ENCODE measurements at places on chromosomes 1 and 21. TPM values are rescaled to one million over a fixed set of nuclear protein-coding genes. Genes with fewer than 3 reads are reported as not detected.

- DNase-seq: peak; percentile 72
- no peaks in the 10 kb centered on the region for H3K27me3 ChIP-seq
Observed at GRCh38 chr1:160522622-160523345, at the start of gene SLAMF6. Gene SLAMF6, minus strand, starts transcription at chr1:160523255. Its CDS starts 63 bp downstream, at chr1:160523192.

DNA sequence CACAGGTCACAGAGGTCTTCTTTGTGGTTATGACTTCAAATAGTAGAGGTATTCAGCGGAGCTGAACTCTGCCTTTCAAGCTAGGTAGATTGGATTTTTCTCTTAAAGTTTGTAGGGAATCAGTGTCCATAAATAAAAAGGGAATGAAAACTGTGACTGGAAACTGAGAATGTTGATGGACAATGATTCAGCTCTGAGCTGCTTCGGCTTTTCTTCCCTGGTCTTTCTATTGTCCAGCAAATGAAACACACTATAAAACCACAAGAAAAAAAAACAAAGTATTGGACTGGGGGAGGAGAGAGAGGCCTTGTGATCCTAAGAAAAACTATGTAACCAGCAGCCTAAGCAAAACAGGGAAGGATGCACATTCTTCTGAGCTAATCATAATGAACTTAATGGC lies 11.1 kb downstream of the TNNI3K start:
- no peaks in the 10 kb centered on the region for H3K36me3 ChIP-seq
- no peak for DNase-seq
- no peaks in the 10 kb centered on the region for H3K27me3 ChIP-seq
- H3K27ac ChIP-seq: no peak overlapping the region

GRCh38 chr1:157431751-157432150 lies 120.6 kb downstream of the FCRL5 start:
- DNase-seq: no peak
- H3K27me3 ChIP-seq: peaks cover 8% of the 10 kb centered on the region
- H3K4me1 ChIP-seq: no peaks in the 10 kb centered on the region
- no peak overlapping the region for H3K4me3 ChIP-seq
- no peak overlapping the region for H3K27ac ChIP-seq
- H3K36me3 ChIP-seq: no peaks in the 10 kb centered on the region

DNA sequence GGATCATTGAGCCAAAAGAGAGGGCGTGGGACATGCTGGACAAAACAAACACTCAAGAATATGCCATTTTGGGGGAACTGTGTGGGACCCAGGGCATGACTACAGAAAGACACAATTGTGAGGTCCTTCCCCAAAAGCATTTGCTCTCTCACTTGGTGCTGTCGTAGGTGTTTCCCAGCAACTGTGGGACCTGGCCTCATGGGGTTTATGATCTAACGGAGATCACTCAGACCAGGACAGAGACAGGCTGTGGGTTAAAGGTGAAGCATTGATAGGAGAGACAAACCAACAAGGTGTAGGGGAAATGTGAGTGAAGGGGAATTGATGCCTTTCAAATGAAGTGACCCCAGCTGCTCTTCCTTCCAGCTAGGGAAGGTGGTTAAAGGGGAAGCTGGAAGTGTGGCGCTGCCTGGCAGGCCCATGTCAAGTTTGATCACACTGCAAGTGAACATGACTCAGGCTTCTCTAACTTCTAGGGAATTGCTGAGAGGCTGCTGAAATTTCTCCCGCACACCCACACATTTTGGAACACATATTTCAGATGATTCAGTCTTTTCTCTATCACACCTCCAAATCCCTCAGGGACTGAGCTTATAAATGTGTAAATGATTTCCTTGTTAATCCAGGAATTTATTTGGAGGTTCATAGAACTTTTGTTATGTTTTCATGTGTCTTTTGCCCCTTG lies 30.2 kb downstream of the TRAF5 start:
- no peak overlapping the region for H3K27ac ChIP-seq
- H3K4me3 ChIP-seq: no peak overlapping the region
- H3K4me1 ChIP-seq: peaks cover 57% of the 10 kb centered on the region
- H3K36me3 ChIP-seq: peaks cover 53% of the 10 kb centered on the region
- DNase-seq: no peak

- peaks cover 29% of the 10 kb centered on the region for H3K27me3 ChIP-seq
- no peak overlapping the region for H3K27ac ChIP-seq
- no peak for DNase-seq
Observed at GRCh38 chr1:170215072-170215885, 69.5 kb downstream of the NTMT2 start.

- no peak for DNase-seq
- peak overlapping the region; percentile 93 for H3K4me3 ChIP-seq
Observed at GRCh38 chr1:205630651-205631009, 1.2 kb downstream of the ELK4 start.

DNA sequence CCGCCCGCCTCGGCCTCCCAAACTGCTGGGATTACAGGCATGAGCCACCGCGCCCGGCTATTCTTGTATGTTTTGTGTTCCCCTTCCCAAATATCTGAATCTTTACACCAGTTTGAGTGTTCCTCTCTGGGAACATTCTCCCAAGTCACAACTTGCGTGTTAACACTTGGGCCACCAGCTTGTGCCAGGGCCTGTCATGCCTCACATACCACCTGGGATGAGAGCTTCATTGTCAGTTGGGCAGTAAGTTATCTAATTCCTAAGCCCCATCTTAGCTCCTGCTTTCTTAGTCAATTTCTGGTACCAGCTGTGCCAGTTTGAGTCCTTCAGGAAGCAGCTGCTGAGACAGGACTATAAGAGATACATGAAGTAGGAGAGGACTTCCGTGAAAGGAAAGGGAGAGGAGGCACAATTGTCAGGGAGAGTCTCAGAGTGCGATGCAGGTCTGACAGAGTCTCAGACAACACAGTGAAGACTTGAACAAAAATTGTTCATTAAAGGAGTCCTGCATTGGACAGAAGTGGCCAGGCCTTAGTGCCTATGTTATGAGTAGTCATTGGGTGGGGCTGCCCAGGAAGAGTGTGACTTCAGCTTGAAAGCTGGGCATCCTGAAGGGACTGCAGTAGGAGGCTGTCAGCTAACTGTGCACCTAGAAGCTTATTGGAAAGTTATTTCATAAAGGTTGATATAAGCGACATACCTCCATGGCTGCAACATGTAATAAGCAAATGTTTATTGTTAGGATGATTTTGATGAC lies 17.3 kb downstream of the ZFYVE9 start:
- H3K27ac ChIP-seq: no peak overlapping the region
- H3K27me3 ChIP-seq: no peaks in the 10 kb centered on the region
- no peak overlapping the region for H3K4me3 ChIP-seq
- H3K36me3 ChIP-seq: no peaks in the 10 kb centered on the region
- no peak for DNase-seq
- H3K4me1 ChIP-seq: peaks cover 11% of the 10 kb centered on the region

- no peak for DNase-seq
- H3K27me3 ChIP-seq: no peaks in the 10 kb centered on the region
- no peak overlapping the region for H3K27ac ChIP-seq
- peaks cover 5% of the 10 kb centered on the region for H3K36me3 ChIP-seq
- peaks cover 32% of the 10 kb centered on the region for H3K4me1 ChIP-seq
Observed at GRCh38 chr1:8633741-8634501, 183.5 kb downstream of the RERE start.

DNA sequence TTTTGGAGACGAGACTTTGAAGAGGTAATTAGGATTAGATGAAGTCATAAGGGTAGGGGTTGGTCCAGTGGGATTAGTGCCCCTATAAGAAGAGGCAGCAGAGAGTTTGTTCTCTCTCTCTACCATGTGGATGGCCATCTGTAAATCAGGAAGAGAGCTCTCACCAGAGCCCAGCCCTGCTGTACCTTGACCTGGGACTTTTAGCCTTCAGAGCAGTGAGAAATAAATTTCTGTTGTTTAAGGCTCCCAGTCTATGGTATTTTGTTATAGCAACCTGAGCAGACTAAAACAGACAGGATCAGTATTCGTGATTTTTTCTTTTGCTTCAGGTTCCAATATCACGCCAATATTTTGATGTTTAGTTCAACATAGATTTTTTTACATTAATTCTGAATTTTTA lies 30.0 kb downstream of the TBX15 start:
- no peaks in the 10 kb centered on the region for H3K36me3 ChIP-seq
- no peak overlapping the region for H3K27ac ChIP-seq
- no peak for DNase-seq
- no peak overlapping the region for H3K4me3 ChIP-seq

DNA sequence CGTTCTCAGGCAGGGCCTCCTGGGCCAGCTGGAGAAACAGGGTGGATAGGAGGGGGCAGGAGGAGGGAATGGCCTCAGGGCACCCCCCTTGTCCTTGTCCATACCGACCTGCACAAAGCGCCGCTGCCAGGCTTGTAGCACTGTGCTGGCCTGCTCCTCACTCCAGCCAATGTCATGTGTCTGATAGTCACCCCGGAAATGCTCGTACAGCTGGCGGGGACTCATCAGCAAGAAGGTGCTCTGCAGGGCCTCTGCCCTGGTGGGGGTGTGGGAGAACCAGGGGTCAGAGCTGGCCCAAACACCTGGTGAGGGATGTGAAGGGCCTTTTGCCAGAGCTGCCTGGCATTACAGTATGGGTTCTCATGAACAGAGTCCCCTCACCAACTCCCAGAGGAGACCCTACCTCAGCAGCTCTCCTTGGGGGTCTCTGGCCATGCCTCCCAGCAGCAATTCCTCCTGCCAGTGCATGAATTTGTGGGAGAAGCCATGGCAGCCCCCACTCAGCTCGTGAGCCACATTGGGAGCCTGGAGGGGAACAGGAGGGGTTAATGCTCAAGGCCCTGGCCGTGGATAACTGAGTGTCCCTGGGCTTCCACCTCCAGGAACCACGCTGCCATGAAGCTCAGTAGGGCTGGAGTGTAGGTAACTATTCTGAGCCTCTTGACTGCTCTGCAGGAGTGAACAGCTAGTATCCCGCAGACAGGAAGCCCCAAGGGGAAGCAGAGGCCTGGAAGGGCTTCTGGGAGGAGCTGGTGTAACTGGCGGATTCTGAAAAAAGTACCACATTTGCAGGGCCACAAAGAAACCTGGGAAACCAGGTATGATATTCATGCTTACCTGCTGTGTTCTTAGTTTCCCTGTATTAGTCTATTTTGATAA lies 13.3 kb downstream of the PTCH2 start:
- peaks cover 2% of the 10 kb centered on the region for H3K4me1 ChIP-seq
- H3K36me3 ChIP-seq: no peaks in the 10 kb centered on the region
- H3K4me3 ChIP-seq: no peak overlapping the region
- DNase-seq: no peak
- no peaks in the 10 kb centered on the region for H3K27me3 ChIP-seq

- DNase-seq: peak; percentile 31
- H3K36me3 ChIP-seq: no peaks in the 10 kb centered on the region
- H3K27ac ChIP-seq: peak overlapping the region; percentile 85
- H3K4me1 ChIP-seq: peaks cover 42% of the 10 kb centered on the region
Observed at GRCh38 chr1:207412845-207413244, 41.3 kb upstream of the CR2 start.

DNA sequence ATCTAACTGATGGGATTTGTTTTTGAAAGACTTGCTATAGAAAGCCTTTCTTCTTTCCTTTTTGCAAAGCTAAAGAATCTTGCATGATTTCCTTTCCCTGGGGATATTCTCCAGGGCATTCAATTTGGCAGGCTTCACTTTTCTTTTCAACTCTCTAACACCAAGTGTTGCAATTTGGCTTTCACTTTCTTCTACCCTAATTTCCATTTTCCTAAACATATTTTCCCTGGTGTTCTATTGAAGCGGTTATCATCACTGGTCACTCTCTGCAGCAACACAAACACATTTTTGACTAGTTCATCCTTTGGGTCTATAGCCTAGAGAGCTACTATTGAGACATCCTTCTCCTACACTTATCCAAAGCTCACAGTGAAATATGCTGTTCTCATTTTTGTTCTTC lies 424.5 kb downstream of the NEGR1 start:
- DNase-seq: no peak
- H3K27ac ChIP-seq: no peak overlapping the region

DNA sequence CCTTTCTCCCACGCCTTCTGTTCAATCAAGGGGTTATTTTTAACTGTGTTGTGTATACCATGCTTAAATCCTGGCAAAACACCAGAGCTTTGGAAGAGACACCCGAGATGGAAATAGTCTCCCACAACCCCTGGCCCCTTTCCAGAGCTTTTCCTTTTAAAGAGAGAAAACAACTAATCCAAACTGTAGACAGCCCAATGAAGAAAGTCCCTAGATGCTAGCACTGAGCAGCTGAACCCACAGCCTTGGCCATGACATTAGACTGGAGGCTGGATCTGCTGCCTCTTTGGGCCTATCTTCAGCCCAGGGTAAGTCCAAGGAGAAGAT lies 64.9 kb upstream of the ARTN start:
- DNase-seq: no peak
- no peak overlapping the region for H3K27ac ChIP-seq
- no peaks in the 10 kb centered on the region for H3K27me3 ChIP-seq
- no peaks in the 10 kb centered on the region for H3K36me3 ChIP-seq

DNA sequence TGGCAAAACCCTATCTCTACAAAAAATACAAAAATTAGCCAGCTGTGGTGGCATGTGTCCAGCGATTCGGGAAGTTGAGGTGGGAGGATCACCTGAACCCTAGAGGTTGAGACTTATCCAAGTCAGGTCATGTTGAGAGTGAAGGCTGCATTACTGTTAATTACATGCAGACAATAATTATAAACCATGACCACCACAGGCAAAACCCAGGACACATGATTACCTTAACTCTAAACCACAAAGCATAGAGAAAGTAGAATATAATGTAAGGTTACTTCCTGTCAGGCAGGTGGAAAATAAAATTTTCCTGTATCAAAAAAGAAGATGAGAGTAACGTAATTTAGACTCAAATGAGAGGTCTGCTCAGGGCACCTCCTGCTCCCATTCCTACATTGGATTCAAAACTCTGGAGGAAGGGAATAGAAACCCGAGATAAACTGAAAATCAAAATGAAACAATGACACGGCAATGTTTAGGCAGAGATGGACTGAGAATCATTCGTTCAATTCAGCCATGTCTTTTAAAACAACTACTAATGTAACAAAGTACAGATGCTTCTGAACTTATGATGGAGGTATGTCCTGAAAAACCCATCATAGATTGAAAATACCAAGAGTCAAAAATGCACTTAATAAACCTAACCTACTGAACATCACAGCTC lies 33.6 kb downstream of the RGS8 start:
- peaks cover 2% of the 10 kb centered on the region for H3K27me3 ChIP-seq
- H3K27ac ChIP-seq: no peak overlapping the region
- peaks cover 4% of the 10 kb centered on the region for H3K4me1 ChIP-seq
- H3K4me3 ChIP-seq: no peak overlapping the region
- no peaks in the 10 kb centered on the region for H3K36me3 ChIP-seq
- DNase-seq: no peak

DNA sequence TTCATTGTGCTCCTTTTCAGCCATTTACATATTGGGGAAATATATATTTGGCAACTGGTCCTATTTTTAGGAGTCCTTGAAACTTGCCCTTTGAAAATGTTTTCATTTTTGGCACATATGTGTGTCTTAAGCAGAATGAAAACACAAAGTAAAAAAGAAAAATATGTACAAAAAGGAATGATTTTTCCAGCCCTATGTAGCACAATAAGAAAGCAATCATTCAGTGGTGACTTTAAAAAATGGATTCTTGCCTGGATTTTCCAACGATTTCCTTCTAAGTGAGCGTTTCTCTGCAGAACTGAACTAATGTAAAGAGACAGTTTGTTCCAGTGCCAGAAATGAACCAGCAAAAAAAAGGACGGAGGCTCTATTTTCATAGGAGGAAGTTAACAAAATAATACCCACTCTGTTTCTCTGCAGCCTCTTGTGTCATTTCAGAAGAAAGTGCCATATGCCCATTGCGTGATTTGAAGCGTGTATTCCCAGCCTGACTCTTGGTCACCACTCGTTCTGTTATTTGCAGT lies 340.1 kb downstream of the SETD4 start:
- no peaks in the 10 kb centered on the region for H3K4me1 ChIP-seq
- H3K36me3 ChIP-seq: no peaks in the 10 kb centered on the region
- H3K27ac ChIP-seq: no peak overlapping the region
- DNase-seq: no peak
- peaks cover 7% of the 10 kb centered on the region for H3K27me3 ChIP-seq
- no peak overlapping the region for H3K4me3 ChIP-seq

HTR6 gene
- total RNA-seq: not detected

SLC1A7 gene
- total RNA-seq: not detected

WNT4 gene
- total RNA-seq: not detected

SMPDL3B gene
- 0.38 TPM for total RNA-seq

Data from activated CD8-positive, alpha-beta T cell treated with anti-CD3 and anti-CD28 coated beads for 36 hours (primary cell).